ENCODE measurements at places on chromosomes 3 and 15. TPM values are rescaled to one million over a fixed set of nuclear protein-coding genes. Genes with fewer than 3 reads are reported as not detected.

Gene INTS14
- 38.2 TPM for total RNA-seq

Gene CYP8B1
- total RNA-seq = not detected

Gene GSK3B
- total RNA-seq = 64.9 TPM

Gene SLC12A1
- 0.03 TPM for total RNA-seq

Gene TMCO5A
- total RNA-seq = not detected

All from lung (tissue), 17 donors.